ENCODE measurements at places on chromosomes 13 and 19.

DNA sequence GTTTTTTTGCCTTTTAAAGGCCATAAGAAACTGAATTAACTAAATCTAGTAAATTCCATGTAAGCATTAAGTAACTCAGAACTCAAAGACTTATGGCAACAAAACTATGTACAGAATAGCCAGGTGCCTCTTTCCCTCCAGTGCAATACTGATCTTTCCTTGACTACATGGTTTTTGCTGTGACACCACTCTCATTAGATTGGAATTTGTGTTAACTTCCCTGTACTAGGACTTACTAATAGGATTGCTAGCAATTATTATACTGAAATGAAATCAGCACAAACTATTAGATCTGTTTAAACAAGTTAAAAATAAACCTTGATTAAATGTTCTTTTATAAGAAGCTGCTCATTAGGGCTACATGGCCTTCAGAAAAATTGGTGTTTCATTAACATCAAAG, 96.3 kb downstream of the DACH1 start:
- no peak for DNase-seq

GRCh38 chr19:31387717-31388301, 38.6 kb upstream of the TSHZ3 start:
- no peak for DNase-seq

GRCh38 chr13:31968473-31968872, 63.1 kb upstream of the FRY start:
- DNase-seq: no peak

- no peak for DNase-seq
These were observed 42.2 kb upstream of the TSC22D1 start for GRCh38 chr13:44618326-44618725.

DNA sequence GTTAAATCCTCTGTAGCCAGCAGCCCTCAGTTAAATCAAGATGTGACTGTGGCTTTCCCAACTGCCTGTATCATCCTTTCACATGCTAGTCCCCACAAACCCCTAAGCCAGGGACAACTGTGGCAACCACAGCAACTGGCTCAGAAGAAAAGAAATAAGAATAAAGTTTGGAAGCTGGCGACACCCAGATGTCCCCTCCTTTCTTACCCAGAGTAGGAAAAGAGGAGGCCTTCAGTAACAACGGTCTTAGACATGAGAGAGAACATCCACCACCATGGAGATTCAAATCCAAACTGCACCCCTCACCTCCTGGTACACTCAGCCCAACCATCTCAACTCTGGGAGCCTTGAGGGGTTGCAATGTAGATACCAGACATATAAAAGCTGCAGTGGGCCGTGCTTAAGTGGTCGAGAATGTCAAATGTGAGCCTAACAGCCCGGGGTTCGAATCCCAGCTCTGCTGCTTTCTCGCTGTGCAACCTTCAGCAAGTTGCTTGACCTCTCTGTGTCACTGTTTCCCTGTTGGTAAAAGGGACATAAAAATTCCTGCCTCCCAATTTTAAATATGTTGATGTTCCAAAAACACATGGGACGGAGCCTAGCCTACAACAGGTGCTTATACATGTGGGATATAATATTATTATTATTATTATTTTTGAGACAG, 23.8 kb downstream of the ZNRF4 start:
- no peak for DNase-seq

DNA sequence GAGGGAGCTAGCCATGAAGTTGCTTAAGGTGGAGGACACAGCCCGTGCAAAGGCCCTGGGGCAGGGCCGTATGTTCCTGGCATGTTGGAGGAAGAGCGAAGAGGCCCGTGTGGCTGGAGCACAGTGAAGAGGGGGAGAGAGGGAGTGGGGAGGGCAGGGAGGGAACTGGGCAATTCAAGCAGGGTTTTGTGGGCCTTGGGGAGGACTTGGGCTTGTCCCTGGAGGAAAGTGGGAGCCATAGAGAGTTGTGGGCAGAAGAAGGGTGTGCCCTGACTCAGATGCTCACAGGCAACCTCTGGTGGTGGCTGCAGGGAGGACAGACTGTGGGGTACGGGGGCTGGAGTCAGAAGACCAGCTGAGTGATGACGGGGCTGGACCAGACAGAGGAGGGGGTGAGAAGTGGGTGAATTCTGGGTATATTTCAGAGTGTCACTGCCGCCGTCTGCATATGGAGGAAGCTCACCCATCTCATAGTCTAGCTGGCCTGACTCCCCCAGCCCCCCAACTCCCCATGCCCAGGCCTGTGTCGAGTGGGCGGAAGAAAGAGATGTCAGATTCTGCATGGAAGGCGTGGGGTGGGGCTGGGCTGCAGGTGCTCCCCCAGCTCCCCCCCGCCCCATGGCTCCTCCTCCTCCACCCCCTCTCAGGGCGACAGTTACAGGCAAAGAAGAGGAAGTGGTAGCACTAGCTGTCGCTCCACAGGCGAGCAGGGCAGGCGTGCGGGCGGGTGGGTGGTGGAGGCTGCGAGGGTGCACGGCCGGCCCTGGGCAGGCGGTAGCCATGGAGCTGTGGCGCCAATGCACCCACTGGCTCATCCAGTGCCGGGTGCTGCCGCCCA, at the start of gene VAV1:
Gene VAV1, plus strand, starts transcription at position 681 of the 838 bp plus-strand sequence. Its CDS starts 100 bp downstream, at position 781.
- DNase-seq: peak; percentile 74

DNA sequence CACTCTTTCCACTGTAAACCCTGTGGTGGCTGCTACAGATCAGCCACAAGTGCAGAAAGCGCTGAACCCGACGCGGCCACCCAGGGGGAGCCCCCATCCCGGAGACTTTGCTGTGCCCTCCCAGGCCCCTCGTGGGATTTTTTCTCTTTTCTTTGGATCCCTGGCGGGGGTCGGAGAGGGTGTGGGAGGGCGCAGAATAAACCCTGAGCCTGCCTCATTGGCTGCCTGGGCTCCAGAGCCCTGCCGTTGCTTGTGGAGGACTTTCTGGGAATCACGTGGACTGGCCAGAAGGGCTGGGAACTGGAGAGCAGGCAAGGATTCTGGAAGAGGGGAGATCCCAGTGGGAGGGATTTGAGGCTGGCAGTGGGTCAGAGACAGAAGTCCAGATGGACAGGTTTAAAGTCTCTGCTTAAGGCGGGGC, 24.9 kb downstream of the GADD45B start:
- no peak for DNase-seq

DNA sequence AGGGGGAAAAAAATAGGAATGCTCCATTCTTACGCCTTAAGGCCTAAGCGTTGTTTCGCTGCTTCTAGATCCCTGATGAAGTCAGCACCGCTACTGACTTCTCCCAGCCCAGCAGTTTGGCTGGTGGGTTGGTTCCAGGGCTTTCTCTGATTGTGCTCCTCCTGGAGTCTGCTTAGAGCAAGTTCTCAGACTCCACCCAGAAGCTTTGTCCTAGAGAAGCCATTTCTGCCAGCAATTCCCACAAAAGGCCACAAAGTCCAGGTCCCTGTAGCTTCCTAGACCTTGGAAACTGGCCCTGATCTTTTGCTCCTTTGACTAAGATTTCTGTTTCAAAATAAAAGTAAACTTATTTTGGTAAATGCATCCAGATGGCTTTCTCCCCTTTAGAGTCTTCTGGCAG, 65.4 kb downstream of the KCTD12 start:
- DNase-seq: no peak

- DNase-seq: peak; percentile 10
These were observed 43.2 kb downstream of the ZNF571 start for GRCh38 chr19:37551129-37551993.

- DNase-seq: no peak
These were observed 106.3 kb upstream of the SERTM1 start for GRCh38 chr13:36567485-36567884.

DNA sequence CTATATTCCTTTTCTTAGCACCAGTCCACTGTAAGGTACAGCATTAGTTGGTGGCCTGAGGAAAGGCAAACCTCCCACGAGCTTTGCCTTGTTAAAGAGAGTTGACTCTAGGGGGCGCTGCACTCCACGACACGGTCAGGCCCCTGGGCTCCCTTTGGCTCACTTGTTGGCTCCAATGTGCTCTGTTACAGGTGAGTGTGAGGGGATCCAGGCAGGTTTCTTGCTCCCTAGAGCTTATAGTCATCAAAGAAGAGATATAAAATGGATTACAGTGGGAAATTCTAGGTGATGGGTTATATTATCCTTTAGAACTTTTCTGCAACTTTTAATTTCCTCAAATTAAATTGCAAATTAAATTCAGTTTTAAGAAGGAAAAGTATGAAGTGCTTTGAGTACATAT, 3.7 kb downstream of the WDR87 start:
- peak; percentile 66 for DNase-seq

- peak; percentile 29 for DNase-seq
These were observed 5.4 kb downstream of the GATAD2A start for GRCh38 chr19:19410553-19411550.

DNA sequence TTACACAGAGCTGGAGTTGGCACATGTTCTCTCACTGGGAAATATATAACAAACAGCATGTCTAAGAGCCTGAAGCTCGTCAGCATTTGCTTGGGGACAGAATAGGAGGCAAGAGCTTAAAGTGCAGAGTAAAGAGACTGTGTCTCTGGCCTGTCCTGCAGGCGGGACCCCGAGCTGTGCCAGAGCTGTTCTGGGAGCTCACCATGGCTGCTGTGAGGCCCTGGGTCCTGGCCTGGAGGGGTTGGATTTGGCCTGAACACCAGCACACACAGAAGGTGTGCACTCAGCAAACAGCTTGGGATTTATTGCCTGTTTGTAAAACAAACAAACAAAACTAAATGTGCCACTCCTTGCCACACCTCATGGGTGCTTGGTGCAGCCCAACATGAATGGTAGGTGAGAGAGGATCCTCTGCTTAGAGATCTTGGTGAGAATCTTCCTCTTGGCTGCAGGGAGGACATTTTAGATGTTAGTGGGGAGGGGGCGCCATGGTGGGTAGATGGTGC, 60.9 kb downstream of the ERICH6B start:
- DNase-seq: no peak

DNA sequence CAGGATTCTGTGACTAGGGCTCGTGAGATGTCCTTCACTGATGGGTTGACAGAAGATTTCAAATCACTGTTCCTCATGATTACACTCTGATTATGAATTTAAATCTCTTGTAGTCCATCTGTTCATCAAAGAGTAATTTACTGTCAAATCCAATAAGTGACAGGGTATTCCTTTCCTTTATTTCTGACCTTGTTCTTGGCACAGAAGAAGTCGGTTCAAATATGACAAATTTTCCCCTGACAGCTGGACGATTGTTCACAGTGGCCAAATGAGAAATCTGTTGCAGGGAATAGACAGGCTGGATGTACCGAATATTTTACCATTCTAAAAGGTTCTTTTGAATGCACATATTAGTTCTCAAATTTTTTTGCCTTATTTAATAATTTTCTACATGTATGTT, 767.3 kb upstream of the GPC6 start:
- no peak for DNase-seq

- DNase-seq: no peak
These were observed 786.2 kb downstream of the PCDH9 start for GRCh38 chr13:66443926-66444325.

- DNase-seq: no peak
These were observed 757 bp downstream of the WASF3 start for GRCh38 chr13:26558074-26558805.

DNA sequence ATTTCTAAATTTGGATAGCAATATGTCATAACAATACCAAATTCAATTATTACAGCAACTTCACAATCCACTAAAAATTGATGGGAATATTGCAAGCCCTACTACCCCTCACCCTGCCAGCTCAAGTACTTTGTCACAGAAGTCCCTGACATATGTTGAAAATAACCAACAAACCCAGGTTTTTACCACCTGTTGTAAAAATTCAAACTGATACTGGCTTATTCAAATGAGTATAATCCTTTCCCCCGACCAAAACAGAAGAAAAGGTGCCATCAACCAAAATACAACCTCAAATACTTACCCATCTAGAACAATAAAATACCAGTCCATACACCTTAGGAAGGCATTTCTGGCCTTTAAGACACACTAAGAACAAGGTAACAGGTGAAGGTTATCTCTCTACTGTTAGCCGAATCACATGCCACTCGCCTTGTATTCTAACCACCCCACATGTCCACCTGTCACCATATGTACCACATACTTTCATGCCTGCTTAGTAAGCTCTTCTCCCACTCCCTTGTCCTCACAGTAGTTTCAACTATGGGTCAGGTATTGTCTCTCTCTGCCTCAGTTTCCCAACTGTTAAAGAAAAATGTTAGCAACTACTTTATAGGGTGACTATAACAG, 53.1 kb downstream of the USP12 start:
- DNase-seq: no peak

DNA sequence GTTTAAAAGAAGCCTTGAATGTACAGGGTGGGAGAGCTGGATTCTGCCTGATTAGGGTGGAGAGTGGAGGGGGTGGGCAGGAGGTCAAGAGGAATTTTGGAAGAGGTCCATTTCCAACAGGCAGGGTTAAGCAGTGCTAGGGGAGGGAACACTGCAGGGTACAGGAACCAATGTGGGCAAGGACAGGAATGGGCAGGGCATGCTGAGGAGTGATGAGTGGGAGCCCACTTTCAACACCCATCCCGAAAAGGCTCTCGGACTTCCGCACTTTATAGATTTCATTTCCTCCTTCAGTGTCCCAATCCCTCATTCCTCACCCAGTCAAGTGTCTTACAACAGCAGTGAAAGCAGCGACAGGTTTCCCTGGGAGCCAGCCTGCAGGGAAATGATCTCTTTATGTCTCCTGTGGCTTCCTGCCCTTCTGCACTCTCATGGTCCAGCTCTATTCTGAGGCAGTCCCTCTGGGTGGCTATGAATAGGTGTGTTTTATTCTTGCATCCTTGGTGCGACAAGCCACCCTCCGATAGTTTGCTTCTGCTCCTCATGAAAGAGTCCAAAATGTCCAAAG, 50.5 kb upstream of the ZNF507 start:
- DNase-seq: no peak

Data from stimulated activated CD8-positive, alpha-beta memory T cell treated with anti-CD3 and anti-CD28 coated beads, Interleukin-4, amount 100 ng/mL, for 24 hours (primary cell).